BJ (cell line): ENCODE measurements at places on chromosomes 16 and 17.

DNA sequence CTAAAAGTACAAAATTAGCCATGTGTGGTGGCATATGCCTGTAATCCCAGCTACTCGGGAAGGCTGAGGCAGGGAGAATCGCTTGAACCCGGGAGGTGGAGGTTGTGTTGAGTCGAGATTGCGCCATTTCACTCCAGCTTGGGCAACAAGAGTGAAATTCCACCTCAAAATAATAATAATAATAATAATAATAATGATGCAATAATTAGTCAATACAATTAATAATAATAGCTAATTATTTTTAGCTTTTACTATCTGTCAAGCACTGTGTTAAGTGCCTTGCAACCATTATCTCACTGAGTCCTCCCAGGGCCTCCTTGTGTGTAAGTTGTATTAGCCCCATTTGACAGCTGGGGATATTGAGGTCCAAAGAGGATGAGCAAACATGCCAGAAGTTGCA is 14.3 kb upstream of the HS3ST3A1 start:
- no peak for DNase-seq

- no peak for DNase-seq
Measured at GRCh38 chr16:67661886-67662652, 1.3 kb downstream of the PARD6A start.

- DNase-seq = peak; percentile 92
Measured at GRCh38 chr16:48126801-48127644, 28.8 kb downstream of the ABCC12 start.

DNA sequence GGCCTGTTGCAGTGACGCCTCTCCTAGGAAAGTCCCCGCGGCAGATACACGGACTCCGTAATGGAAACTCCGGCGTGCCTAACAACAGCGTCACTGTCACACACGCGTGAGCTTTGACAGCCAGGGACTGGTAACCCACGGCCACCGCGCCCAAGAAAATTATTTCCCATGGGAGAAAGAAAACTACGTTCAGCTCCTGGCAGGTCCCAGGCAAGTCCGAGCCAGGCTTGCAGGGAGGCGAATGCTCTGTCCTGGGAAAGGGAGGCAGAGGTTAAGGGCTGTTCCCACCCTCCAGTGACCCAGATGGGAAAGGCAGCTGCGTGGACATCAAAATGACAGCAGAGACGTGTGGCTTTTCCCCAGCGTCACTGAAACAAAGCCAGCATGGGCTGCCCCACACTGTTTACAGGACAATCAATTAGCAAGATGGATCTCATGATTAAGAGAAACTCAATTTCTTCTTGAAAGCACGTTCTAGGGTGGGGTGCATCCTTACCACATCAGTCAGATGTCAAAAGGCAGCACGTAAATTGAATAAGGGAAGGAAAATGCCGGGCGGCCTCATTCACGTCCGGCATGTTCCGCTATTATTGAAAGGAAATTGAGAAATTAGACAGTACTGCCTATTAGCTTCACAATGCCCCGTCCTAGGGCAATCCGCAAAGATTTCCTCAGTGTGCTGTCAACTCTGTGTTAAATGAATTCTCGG is 82.5 kb downstream of the NXN start:
- DNase-seq = no peak

- no peak for DNase-seq
Measured at GRCh38 chr17:63024716-63025115, 58.7 kb downstream of the TANC2 start.

- peak; percentile 64 for DNase-seq
Measured at GRCh38 chr17:43778337-43779144, at the start of gene DUSP3. Gene DUSP3 (minus strand): TSS chr17:43778977. CDS start chr17:43778924, 53 bp downstream.

GRCh38 chr17:72338304-72338703 is 217.5 kb downstream of the SOX9 start:
- no peak for DNase-seq

GRCh38 chr16:73209190-73209589 is 161.3 kb upstream of the ZFHX3 start:
- DNase-seq = no peak

DNA sequence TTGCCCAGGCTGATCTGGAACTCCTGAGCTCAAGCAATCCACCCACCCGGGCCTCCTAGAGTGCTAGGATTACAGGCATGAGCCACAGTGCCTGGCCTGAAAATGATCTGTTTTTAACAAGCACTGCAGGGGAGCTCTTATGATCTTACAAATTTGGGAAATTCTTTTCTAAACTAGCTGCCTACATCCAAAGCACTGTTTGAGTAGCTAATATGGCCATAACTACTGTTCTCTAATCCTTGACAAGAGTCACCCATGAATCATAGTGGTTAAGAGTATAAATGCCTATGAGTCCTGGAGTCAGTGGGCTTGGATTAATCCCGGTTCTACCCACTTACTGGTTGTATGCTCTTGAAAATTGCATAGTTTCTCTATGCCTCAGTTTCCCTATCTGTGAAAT is 1.4 kb upstream of the CPPED1 start:
- no peak for DNase-seq

DNA sequence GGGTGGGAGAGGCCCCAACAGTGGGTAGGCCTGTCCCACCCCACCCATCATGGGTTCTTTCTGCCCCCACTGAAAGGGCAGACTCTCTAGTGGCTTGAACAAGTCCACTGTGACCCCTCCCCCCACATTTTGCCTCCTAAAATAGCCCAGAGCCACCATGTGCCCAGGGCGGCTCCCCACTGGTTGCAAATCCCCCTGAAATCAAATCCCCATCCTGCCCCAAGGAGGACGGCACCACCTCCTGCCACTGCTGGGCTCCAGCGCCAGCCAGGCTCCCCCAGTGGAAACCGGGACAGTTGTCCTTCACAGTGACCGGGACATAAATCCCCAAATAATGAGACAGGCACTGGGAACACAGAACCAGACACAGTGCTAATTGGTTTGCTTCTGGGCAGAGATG is 20.5 kb downstream of the ZNF385C start:
- DNase-seq = no peak

- DNase-seq = no peak
Measured at GRCh38 chr16:325375-326145, 27.0 kb downstream of the AXIN1 start.

GRCh38 chr17:29151567-29151966 is 28.6 kb downstream of the MYO18A start:
- no peak for DNase-seq

DNA sequence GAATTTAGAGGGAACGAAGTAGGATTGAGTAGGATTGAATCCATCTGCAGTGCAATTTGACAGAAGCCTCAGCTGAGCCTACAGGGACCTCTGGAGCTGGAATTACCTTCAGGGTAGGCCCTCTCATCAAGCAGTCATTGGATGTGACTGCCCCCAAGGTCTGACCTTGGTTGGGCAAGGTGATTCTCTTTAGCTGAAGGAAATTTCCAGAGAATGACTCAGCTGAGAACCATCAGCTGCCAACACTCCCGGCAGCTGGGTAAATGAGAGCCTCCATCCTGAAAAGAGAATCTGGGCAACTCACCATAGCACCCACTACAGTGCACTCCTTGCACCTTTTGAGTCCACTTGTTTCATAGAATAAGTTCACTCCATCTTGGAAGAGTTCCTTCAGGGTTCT is 113.5 kb upstream of the MED13 start:
- DNase-seq = no peak

DNA sequence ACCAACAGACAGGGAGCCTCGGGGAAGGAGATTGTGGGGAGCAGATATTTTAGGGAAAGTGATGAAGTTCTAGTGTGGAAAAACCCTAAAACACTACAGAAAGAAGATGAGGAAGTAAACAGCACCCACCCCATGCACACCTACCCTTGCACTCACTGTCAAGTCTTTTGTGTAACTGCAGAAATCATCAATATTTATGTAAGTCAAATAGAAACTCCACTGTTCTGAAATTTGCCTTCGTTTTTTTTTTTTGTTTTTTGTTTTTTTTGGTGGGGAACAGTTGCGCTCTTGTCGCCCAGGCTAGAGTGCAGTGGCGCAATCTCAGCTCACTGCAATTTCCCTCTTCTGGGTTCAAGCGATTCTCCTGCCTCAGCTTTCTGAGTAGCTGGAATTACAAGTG is 273.4 kb downstream of the CPPED1 start:
- DNase-seq = no peak

GRCh38 chr17:38867179-38867967 is 2.5 kb upstream of the LASP1 start:
- no peak for DNase-seq

DNA sequence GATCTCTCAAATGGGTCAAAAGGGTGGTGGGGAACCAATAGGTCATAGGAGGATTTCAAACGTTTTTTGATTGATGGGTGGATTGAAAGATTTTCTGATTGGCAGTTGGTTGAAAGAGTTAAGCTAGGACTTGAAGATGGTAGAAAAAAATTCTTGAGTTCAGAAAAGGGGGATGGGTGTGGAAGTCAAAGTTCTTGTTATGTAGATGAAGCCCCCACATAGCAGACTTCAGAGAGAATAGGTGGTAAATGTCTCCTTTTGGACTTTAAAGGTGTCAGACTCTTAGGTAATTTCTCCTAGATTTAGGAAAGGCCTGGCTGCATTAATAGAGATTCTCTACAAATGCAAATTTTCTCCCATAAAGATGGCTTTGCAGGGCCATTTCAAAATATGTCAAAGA is 163.3 kb downstream of the HS3ST4 start:
- DNase-seq = no peak

- no peak for DNase-seq
Measured at GRCh38 chr16:86046026-86046425, 147.1 kb downstream of the IRF8 start.

DNA sequence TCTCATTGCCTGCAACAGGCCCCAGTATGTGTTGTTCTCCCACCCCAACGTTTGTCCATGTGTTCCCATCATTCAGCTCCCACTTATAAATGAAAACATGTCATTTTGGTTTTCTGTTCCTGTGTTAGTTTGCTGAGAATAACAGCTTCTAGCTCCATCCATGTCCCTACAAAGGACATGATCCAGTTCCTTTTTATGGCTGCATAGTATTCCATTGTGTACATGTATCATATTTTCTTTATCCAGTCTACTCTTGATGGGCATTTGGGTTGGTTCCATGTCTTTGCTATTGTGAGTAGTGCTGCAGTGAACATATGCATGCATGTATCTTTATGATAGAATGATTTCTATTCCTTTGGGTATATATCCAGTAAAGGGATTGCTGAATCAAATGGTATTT is 10.8 kb upstream of the KRTAP9-2 start:
- no peak for DNase-seq

- no peak for DNase-seq
Measured at GRCh38 chr16:72938795-72939164, 109.1 kb downstream of the ZFHX3 start.

DNA sequence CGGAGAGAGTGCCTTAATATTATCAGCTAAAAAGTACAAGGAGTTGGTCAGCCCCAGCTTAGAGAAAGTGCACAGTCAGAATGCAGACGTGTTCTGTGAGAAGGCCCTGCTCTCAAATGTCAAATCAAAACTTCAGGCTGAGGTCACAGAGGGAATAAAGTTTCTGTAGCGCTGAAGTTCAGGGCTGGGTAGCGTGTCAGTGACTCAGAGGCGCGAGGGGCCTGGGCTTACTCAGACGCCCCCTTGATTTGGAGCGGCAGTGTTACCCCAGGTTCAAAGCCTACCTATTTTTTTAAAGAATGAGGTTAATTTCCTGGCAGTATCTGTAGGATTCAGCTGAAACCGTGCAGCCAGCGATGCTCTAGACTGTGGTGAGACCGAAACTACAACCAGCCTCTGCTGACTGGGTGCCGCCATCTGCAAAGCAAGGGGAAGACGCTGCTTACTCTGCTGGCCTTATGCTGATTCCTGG is 4.8 kb downstream of the CIAO3 start:
- DNase-seq = no peak

- no peak for DNase-seq
Measured at GRCh38 chr16:27843800-27844199, 219.7 kb downstream of the GSG1L start.

DNA sequence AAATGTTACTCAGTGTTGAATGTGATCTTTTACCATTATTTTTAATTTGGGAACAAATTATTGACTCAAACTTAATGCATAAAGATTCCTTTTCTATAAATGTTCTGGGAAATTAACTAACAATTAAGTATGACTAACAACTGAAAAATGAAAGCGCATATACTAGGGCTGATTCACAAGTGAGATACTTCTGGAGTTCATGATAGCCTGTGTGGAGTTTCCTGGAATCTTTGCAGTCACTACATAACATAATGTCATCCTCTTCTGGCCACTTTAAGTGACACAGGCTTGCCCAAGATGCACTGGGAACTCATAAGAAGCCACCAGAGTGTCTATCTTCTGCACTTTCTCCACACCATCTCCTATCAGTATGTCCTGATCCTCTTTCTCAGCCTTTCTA is 450.3 kb upstream of the CDH11 start:
- DNase-seq = peak; percentile 77

DNA sequence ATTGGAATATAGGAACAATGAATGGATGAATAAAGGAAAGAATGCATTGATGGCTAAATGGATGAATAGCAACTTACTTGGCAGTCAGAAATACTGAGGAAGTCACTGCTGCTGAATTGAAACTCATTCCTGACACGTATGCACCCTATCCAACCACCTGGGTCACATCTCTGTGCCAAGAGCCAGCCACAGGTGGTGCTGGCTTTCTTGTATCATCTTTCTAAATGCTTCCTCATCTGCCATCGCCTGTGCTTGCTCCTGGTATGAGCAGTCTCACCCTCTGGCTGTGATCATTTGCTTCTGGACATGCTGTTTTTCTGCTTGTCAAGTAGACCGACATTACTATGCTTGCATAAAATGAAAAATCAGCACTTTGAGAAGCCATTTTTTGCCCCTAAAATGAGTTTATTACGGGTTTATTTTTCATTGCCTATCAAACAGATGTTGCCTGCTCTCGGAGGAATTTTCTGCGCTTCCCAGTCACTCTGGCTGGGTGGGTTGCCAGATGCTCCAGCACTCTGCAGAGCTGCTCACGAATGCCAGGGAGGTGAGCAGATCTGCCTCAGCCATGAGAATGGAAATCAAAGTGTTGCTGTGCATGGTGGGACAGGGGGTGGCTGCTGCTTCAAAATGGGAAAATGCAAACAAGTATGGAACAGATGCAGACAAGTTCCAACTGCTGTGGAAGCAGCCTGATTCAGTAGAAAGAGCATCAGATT is 1349.6 kb upstream of the CDH8 start:
- DNase-seq = no peak

GRCh38 chr16:85912211-85912974 is 13.4 kb downstream of the IRF8 start:
- DNase-seq = no peak

DNA sequence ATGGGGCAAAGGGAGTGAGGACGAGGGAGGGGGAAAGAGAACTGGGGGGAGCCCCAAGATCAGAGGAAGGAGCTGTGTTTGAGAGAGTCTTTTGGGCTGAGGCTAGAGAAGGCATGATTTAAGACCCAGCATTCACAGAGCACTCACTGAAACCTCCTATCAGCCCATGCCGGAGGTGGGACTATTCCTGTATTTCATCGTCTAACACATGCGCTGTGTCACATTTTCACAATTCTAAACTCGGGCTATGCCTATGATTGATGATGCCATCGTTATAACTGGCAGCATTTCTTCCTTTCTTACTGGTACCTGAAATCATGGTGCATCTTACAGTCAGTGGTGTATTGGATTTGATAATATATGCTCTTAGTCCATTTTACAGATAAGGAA is 3.5 kb downstream of the FAM171A2 start:
- DNase-seq = no peak
